AG04449 (cell line): ENCODE measurements at places on chromosomes 12 and 14.
A peak's percentile ranks its signal among the peaks of the same experiment; 100 is the strongest.

DNA sequence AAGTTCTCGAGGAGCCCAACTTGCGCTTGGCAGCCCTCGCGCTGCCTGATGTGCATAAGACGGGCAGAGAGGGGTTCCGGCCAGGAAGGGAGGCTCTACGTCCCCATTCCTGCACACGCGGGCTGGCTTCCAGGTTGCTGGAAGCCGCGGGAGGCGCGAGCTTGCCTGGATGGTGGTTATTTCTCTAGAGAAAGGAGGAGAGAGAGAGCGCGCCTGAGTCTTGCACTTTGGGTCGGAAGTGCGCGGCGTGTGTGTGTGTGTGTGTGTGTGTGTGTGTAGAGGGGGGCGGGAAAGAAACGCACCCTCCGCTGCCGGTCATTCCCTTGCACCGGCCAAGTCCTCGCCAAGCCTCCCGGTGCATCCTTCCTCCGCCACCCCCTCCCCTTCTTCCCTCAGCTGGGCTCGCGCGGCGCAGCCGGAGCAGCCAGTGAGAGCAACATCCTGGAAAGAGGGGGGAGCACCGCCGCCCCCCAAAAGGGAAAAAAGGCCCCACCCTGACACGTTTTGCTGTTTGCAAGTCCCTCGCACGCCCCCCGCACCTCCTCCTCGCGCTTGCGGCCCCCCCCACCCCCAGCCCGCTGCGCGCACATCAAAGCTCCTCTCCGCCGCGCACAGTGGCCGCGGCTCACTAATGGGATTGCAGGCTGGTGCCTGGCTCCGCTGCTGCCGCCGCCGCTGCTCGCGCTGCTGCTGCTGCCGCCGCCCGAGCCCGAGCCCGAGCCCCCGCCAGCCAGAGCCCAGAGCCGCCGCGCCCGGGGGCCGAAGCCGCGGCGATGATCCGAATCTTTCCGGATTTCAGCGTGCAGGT is 4.4 kb upstream of the NPAS3 start:
- no peak for DNase-seq

DNA sequence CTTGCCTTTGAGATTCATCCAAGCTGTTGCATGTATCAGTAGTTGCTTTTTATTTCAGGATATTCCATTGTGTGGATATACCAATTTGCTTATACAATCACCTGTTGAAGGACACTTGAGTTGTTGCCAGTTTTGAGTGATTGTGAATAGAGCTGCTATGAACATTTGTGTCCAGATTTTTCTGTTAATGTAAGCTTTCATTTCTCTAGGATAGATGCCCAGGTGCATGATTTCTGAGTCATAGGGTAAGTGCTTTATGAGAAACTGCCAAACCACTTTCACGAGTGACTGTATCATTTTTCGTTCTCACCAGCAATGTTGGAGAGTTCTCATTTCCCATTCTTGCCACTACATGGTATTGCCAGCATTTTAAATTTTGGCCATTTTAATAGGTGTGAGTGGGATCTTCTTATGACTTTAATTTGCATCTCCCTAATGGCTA is 434.6 kb upstream of the RGS6 start:
- DNase-seq, result no peak

DNA sequence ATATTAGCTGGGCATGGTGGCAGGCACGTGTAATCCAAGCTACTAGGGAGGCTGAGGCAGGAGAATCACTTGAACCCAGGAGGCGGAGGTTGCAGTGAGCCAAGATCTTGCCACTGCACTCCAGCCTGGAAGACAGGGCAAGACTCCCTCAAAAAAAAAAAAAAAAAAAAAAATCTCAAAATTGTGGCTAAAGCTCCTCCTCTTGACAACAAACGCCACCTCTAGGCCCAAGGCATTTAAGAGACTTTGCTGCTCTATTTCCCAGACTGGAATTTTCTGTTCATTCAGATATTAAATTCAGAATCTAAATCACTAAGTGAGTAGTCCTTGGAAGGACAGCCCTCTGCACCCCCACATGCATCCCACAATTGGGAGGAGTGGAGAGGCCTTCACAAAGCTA is 1.4 kb downstream of the ZFYVE1 start:
- no peak for DNase-seq

DNA sequence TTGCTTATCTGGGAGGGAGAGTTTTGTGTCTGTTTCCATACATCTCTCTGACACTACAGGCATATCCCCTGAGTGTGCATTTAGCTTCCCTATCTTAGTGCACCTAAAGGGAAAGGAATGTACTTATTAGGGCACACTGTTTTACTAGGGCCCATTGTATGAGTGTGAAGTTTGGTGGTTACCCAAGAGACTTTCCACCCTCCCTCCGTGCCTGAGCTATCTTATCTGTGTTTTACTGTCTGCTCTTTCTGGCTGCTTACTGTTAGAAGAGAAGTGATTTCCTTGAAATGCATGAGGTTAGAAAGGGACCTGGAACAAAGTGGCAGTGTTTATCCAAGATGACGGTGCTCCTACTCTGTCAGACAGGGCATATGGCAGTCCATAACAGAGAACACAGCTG is 8.5 kb upstream of the SVOP start:
- no peak for DNase-seq

GRCh38 chr12:55717011-55718007 is 1.5 kb downstream of the BLOC1S1 start:
- DNase-seq, result no peak

DNA sequence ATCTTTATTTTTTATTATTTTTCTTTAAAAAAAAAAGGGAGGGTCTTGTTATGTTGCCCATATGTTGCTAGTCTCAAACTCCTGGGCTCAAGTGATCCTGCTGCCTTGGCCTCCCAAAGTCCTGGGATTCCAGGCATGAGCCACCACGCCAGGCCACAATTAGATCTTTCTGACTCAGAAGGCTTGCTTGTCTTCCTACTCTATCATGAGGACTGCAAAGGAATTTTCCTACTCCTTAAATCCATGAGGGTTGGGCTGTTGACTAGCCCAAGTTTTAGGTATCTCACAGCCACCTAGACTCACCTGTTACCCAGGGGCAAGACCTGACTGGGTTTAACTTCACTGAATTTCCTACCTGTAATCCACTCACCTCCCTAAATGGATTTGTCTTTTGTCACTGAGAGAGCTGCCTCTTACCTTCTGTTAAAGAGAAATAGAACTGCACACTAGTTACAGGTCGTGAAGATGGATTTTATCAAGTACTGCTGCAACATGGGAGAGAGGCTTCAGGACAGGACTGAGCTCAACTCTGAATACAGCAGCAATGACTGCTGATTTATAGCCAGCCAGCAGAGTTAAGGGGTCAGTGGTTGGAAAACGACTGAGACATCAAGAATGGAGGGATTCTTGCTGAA is 72.3 kb downstream of the B4GALNT3 start:
- peak; percentile 31 for DNase-seq

- DNase-seq, result no peak
Measured at GRCh38 chr12:115500872-115501271, 776.6 kb downstream of the MED13L start.

- DNase-seq, result no peak
Measured at GRCh38 chr14:68398370-68398769, 394.5 kb downstream of the ZFP36L1 start.

- DNase-seq, result no peak
Measured at GRCh38 chr14:103317976-103318580, 16.0 kb upstream of the EIF5 start.

GRCh38 chr14:65214741-65215140 is 112.4 kb upstream of the MAX start:
- DNase-seq, result no peak

DNA sequence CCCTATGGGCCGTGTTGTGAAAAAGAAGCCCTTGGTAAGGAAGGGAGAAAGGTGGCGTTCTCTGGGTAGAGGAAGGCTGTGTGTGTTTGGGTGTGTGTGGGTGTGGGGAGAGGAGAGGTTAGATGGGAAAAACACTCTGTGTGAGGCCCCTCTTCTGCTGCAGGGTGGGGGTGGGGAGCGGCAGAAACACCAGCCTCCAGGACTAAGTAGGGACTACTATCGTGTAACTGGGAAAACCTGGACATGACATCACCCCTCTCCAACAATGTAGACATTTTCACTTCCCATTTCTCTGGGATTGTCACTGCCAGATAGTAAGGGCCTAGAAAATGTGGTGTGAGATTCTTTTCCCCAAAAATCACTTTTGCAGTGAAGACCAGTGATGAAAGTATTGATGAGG is 205.0 kb downstream of the NTF3 start:
- DNase-seq, result no peak

DNA sequence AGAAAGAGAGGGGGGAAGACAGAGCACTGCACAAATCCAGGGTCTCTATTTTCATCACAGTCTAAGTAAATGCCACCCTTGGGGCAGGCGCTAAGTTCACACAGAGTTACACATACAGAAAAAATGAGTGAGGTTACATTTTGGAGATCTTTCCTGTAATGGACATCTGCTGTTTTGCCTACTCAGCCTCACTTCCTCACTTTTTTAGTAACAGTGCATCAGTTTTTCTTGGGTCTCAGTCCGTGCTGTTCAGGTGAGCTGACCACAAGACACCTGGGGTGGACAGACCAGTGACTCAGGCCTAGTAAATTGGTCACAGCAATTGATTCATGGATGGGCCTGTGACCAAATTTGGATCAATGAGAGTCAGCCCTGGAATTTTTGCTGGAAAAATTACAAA is 33.6 kb upstream of the SLC5A8 start:
- DNase-seq, result no peak

GRCh38 chr14:53437858-53438257 is 284.7 kb upstream of the DDHD1 start:
- no peak for DNase-seq

- DNase-seq, result no peak
Measured at GRCh38 chr12:108784270-108784669, 53.0 kb upstream of the CORO1C start.

- DNase-seq, result no peak
Measured at GRCh38 chr14:71713016-71713415, 219.2 kb upstream of the RGS6 start.

- no peak for DNase-seq
Measured at GRCh38 chr14:103109535-103110441, 13.5 kb upstream of the TNFAIP2 start.

DNA sequence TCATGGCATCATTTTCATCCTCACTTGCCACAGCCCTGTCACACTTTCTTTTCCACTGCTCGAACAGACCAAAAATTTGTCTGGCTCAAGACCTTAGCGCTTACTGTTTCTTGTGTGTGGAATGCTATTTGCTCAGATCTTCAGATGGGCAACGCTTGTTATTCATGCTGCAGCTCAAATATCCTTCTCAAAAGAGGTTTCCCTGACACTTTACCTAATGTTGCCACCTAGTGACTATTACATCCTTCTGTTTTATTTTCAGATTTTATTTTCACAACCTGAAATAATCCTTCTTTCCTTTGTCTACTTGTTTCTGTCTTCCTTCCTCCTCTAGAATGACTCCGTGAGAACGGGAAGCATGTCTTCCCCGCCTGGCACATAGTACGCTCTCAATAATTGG is 5.6 kb downstream of the FBXO33 start:
- DNase-seq, result no peak

DNA sequence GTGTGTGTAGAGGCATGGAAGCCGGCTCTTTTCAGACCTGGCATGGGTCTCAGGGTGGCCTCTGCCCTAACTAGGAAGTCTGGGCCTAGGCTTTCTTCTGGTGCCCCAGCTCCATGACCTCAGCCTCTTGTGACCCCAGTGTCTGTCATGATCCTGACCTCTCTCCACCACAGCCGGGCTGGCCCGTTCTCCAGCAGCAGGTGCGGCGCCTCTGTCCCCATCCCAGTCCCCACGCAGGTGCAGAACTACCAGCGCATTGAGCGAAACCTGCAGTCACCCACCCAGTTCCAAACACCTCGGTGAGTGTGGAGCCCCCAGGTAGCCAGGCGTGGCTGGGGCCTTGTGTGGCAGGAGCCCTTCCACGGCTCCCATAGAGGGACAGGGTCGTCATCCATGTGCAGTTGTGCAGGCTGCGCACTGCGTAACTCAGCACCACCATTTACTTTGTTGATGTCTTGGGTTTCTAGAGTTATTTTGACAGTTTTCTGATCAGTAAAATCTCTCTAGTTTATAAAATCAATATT is 14.8 kb upstream of the PUS1 start:
- DNase-seq, result no peak

DNA sequence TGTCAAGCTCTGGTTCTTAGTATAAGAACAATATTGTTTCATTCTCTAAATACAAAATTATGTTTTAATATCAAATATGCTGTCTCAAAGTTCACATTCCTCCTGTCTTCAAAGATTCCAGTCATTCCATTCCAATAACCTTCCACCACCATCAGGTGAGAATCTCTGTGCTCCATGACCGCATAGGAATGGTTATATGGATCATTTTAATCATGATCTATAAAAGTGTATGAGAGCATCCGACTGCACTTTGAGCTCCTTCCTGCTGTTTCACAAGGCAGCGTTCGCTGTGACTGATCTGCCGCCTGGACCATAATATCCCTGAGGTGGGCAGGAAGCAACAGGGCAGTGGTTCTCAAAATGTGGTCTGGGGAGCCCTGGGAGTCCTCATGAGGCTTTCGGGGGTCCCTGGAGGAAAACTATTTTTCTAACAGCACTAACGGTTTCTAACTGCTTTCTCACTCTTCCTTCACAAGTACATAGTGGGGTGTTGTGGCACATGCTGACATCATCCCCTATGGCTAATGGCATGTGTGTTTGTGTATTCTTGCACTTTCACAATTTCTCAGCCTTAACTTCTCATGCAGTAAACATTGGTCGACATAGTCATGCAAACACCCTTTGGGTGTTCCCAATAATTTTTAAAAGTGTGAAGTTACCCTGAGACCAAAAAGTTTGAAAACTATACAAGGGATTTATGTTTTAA is 137.4 kb downstream of the ANO2 start:
- no peak for DNase-seq

DNA sequence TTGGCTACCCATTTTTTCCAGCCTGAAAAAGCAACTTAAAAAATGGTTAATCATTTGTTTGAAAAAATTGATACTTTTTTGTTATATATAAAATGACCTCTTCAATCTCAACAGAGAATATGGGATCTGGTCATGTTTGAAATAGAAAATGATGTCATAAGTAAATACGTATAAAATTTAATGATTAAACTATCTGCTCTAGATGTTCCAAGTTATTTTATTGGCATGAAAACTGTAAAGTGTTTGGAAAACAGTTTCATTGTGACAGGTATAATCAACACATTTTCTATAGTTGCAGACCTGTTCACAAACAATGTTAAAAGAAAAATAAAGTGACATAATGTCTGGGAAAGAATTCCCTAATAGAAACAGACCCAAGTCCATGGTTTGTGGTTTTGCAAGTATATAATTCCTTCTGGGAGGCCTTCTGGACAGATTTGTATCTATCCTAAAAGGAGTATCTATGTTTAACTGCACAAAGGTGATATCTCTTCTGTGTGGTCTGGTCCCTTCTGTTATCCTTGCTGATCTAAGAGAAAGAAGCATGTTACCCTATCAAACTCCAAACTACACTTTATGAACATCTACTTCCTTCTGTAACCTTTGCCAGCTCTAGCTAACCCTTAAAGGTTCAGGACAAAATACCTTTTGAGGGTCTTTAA is 39.5 kb upstream of the LRIG3 start:
- no peak for DNase-seq

DNA sequence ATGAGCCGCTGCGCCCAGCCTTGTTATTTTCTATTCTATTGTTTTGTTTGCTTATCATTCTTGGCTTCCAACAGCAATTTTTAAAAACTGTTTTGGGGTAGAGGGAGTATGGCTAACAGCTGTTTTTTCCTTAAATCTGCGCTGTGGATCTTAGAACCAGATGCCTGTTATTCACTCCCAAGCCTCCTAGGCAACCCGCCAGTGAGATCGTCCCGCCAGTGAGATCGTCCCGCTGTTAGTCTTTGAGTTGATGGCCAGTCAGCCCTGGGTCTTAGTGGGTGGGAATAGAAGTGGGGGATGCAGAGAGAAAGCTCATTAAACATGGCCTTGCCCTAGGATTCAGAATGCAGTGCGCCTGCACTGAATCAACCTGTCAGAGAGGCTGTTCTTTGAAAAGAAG is 67.3 kb upstream of the BICD1 start:
- no peak for DNase-seq

GRCh38 chr12:74980510-74980909 is 229.1 kb downstream of the KCNC2 start:
- DNase-seq, result no peak
